Mesothelial cell of epicardium (in vitro differentiated cells): ENCODE measurements at places on chromosomes 4 and X. TPM values are rescaled to one million over a fixed set of nuclear protein-coding genes. Genes with fewer than 3 reads are reported as not detected.

- DNase-seq: no peak
Observed at GRCh38 chrX:12309040-12309743, 170.9 kb downstream of the FRMPD4 start.

GRCh38 chrX:101550751-101551379, 518 bp downstream of the ARMCX1 start:
- DNase-seq: no peak

GRCh38 chr4:188043154-188043553, 47.6 kb downstream of the ZFP42 start:
- DNase-seq: no peak

GRCh38 chrX:71214604-71215337, 8.3 kb upstream of the GJB1 start:
- DNase-seq: no peak

GRCh38 chr4:55820279-55820678, 689 bp downstream of the EXOC1L start:
- DNase-seq: no peak

- DNase-seq: no peak
Observed at GRCh38 chr4:76964769-76965168, 15.2 kb downstream of the SEPTIN11 start.

GRCh38 chr4:27908356-27908755, 1047.7 kb downstream of the STIM2 start:
- no peak for DNase-seq

DNA sequence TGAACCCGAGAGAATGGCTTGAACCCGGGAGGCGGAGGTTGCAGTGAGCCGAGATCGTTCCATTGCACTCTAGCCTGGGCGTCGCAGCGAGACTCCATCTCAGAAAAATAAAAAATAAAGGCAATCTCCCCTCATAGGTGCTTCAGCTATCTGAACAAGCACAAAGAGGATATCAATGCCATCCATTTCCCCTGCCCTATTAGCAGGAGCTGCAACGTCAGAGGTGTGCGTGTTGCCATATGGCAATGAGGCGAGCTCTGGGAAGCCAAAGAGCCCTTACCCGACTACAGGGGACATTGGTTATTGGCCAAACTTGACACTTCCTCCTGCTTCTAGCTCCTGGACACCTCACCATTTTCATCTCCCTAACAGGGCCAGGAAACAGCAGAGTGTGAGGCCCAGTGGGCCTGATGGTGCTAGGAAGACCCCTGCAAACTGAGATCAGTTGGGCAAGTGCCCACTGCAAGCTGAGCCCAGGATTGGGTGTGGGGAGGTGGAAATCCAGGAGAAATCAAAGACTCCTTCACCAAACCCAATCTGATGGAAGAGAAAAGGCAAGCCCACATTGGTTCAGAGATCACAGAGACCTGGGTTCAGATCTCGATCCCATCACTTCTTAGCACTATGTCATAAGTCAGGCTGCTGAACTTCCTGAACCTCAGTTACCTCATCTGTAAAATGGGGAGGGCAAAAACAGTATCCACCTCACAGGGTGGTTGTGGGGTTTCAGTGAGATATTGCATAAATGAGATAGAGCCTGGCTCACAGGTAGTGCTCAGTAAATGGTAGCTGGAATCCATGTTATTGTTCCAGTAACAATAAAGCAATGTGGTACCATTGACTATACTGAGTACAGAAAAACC, 21.2 kb downstream of the SLC25A5 start:
- DNase-seq: no peak

- DNase-seq: no peak
Observed at GRCh38 chr4:5366421-5366820, 315.1 kb downstream of the STK32B start.

GRCh38 chr4:82890528-82890900, 439 bp downstream of the SEC31A start:
- no peak for DNase-seq

DNA sequence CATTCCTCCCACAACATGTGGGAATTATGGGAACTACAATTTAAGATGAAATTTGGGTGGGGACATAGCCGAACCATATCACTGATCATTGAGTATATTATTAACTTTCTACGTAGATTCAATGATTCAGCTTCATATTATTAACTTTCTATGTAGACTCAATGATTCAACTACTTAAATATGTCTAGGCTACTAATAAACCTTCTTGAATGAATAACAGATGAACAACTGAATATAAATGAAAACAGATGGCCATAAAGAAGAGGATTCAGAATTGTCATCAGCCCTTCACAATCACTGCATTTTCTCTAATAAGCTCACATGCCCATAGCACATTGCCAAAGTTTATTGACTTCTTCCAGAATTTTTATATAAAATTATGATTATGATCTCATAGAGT, 57.0 kb downstream of the CEP44 start:
- DNase-seq: no peak

GRCh38 chrX:140123446-140123845, 158.1 kb upstream of the CXorf66 start:
- no peak for DNase-seq

Gene CCKAR
- total RNA-seq: not detected in 3 replicates

Gene SUPT20HL1
- not detected in 3 replicates for total RNA-seq

Gene SMIM31
- not detected in 3 replicates for total RNA-seq

Gene YIPF7
- total RNA-seq: not detected in 3 replicates

Gene CCDC110
- 0.84 to 2.0 TPM (median 1.0 TPM) in 3 replicates for total RNA-seq

Gene INTS12
- total RNA-seq: 19.1 to 23.6 TPM (median 22.1 TPM) in 3 replicates

Gene SLITRK2
- 0.85 to 1.2 TPM (median 0.95 TPM) in 3 replicates for total RNA-seq
